Stimulated activated CD4-positive, alpha-beta T cell treated with anti-CD3 and anti-CD28 coated beads, TNF-alpha, amount 100 ng/mL, for 48 hours (primary cell): ENCODE measurements at places on chromosomes 13 and 19.

GRCh38 chr19:33849551-33850147, 53.0 kb downstream of the KCTD15 start:
- DNase-seq = no peak

DNA sequence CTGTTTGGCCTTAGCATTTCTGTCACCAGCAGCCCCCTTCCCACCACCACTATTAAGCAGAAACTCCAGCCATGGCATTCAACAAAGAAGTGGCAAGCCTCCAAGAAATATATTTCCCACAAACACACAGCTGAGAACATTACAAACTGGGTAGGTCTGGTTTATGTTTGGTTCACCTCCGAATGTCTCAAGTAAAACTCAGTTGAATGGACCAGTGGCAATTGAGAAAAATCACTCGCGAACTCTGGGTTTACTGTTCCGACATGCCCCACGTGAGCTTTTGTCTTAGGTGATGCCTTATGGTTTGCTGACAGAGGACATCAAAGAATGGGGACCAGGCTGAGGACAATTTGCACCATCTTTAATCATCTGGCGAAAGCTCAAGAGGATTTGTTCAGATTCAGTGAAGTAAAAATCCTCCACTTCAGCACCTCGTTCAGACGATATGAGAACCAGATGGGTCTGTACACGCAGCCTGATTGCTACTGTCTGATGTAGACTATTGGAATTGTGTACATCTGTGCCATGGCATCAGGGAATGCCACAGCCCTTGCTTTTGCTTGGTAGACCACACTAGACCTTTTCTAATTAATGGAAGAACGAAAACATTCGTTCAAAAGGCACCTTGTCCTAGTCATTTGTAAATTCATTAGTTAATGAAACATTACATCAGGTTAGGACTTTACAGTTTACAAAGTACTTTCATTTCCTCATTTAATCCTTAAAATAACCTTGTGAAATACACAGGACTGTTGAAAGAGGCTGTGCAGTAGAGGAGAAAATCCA, 59.4 kb downstream of the SLC10A2 start:
- DNase-seq = no peak

DNA sequence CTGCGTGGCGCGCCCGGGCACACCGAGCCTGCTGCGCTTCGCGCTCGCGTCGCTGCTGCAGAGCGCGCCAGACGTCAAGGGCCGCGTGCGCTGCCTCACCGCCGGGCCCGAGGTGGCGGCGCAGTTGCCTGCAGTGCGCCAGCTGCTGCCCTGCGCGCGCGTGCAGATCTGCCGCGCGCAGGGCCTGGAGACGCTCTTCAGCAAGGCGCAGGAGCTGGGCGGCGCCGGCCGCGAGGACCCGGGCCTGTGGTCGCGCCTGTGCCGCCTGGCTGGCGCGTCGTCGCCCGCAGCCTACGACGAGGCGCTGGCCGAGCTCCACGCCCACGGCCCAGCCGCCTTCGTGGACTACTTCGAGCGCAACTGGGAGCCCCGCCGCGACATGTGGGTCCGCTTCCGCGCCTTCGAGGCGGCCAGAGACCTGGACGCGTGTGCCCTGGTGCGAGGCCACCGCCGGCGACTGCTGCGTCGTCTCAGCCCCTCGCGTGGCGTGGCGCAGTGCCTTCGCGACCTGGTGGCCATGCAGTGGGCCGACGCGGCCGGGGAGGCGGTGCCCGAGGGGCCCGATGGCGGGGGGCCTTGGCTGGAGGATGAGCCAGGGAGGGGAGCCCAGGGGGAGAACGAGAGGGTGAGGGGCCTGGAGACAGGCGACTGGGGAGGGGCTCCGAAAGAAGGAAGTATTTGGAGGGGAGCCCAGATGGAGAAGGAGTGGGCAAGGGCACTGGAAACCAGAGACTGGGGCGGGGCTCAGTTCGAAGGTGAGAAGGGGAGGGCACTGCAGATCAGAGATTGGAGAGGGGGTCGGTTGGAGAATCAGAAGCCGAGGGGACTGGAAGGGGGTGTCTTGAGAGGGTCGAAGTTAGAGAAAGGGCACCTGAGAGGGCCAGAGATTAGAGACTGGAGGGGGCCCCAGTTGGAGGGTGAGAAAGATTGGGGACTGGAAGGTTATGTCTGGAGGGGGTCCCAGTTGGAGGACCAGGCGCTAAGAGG, 24.7 kb downstream of the ZSWIM9 start:
- no peak for DNase-seq

- DNase-seq = no peak
These were observed 7.2 kb upstream of the CEACAM8 start for GRCh38 chr19:42601811-42602443.

DNA sequence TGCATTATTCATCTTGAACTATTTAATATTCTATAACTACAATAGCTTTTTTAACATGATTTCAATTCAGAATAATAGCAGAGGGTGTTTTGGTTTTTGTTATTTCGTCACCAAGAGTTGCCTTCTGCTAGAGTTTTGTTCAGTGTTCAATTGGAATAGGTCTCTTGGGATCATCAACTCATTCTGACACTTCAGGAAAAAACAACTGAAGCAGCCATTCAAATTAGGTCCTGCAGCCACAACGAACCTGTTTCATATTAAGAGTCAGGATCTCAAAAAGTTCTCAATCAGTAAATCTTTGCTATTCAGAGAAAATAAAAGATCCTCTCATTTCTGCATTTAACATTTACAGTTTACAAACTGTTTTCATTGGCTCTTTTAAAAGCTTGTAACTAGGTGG, 2.4 kb upstream of the CHAMP1 start:
- DNase-seq = no peak

GRCh38 chr13:73482556-73482955, 423.8 kb downstream of the KLF5 start:
- DNase-seq = no peak

GRCh38 chr13:110757296-110757695, 43.8 kb downstream of the ING1 start:
- no peak for DNase-seq

GRCh38 chr13:46775385-46776107, 21.4 kb downstream of the ESD start:
- DNase-seq = no peak

- no peak for DNase-seq
These were observed 55.9 kb downstream of the ZNF431 start for GRCh38 chr19:21197590-21198295.

DNA sequence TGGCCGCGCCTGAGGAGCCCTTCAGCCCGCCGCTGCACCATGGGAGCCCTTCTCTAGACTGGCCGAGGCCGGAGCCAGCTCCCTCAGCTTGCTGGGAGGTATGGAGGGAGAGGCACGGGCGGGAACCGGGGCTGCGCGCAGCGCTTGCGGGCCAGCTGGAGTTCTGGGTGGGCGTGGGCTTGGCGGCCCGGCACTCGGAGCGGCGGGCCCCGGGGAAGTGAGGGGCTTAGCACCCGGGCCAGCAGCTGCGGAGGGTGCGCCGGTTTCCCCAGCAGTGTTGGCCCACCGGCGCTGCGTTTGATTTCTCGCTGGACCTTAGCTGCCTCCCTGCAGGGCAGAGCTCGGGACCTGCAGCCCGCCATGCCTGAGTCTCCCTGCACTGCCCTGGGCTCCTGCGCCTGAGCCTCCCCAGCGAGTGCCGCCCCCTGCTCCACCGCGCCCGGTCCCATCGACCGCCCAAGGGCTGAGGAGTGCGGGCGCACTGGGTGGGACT, 1890.0 kb upstream of the PCDH20 start:
- no peak for DNase-seq

DNA sequence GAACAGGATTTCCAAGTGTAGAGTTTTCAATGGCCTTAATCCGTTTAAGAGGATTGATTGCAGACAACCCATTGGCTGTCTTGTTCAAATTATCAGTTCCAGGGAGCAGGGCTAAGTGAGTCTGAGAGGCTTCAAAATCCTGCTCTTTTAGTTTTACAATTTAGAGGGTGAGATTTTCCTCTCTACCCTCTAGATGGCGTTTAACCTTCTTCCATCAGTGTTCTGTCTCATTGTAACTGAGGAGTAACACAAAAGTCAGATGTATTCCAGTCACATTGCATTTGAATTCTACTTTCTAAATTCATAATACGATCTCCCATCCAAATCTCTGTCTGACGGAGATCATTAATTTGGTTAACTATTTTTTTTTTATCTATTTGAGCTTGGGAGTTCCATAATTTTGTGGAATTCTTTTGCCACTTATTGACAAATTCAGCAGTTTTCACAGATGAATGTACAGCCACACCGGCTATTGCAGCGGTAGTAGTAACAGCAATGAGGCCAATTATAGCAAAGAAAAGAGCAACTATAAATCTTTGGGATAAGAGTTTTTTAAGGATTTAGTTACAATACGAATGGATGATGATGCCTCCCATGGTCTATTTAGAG, 7.8 kb upstream of the C19orf84 start:
- no peak for DNase-seq

- DNase-seq = no peak
These were observed 1.3 kb downstream of the PRR22 start for GRCh38 chr19:5782945-5783919.
